Upper lobe of left lung (tissue), 6 donors: ENCODE measurements at places on chromosomes 3 and 15. TPM values are rescaled to one million over a fixed set of nuclear protein-coding genes. Genes with fewer than 3 reads are reported as not detected.

Gene LDHAL6B
- total RNA-seq: 2.1 TPM

Gene SPINK8
- total RNA-seq: not detected

DNA sequence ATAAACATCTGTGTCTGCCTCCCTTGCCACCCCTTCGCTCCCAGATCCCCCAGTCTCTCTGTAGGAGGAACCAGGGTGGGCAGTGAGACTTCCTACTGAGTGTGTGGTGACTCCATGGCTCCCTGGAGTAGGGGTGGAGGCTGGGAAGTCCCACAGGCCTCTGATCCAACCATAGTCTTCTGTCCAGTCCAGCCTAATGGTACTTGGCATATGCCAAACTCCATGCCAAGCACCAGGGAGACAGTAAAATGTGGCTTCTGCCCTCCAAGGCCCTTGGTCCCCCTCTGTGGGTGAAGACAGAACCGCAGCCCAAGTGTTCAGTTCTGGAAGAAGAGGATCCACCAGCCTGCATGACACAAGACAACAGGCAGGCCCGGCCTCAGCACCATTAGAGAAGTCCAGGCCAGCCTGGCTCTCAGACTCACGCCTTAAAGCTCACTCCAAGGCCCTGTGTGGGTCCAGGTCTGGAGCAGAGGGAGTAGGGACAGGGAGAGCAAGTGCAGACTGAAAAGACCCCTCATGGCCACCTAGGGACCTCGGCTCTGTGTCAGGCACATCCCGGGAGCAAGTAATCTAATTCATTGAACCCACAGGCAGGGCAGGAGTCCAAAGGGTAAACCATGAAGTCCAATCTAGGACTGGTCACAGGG, 112.7 kb downstream of the ETFA start:
- H3K27me3 ChIP-seq: no peaks in the 10 kb centered on the region
- no peak overlapping the region for H3K27ac ChIP-seq
- DNase-seq: no peak
- peaks cover 1% of the 10 kb centered on the region for H3K36me3 ChIP-seq
- H3K4me1 ChIP-seq: peaks cover 9% of the 10 kb centered on the region
- no peak overlapping the region for H3K4me3 ChIP-seq

DNA sequence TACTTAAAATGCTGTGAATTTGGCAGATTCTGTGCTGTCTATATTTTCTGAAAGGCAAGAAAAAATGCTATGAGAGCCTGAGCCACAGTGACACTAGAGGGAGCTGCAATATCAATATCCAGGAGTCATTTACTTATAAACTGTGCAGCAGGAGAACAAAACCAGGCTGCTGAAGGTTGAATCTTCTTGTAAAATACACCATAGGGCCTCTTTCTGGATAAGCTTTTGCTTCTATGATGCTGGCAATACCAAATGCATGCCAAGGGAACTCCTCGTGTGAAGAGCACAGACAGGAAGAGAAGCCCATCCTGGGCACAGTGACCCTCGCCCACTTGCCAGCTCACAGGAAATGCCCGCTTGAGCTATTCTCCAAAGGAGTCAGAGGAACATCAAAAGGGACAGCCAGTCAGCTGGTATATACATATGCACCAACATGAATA, 48.0 kb upstream of the TSPAN3 start:
- H3K36me3 ChIP-seq: peaks cover 11% of the 10 kb centered on the region
- no peaks in the 10 kb centered on the region for H3K4me1 ChIP-seq
- no peak overlapping the region for H3K4me3 ChIP-seq
- no peak overlapping the region for H3K27ac ChIP-seq
- H3K27me3 ChIP-seq: no peaks in the 10 kb centered on the region
- DNase-seq: no peak

GRCh38 chr15:55916666-55917409, 76.6 kb downstream of the NEDD4 start:
- no peak for DNase-seq
- no peaks in the 10 kb centered on the region for H3K36me3 ChIP-seq
- peaks cover 8% of the 10 kb centered on the region for H3K4me1 ChIP-seq
- H3K27ac ChIP-seq: no peak overlapping the region

- DNase-seq: no peak
- no peaks in the 10 kb centered on the region for H3K27me3 ChIP-seq
- H3K36me3 ChIP-seq: no peaks in the 10 kb centered on the region
- H3K4me1 ChIP-seq: no peaks in the 10 kb centered on the region
- H3K27ac ChIP-seq: no peak overlapping the region
Observed at GRCh38 chr3:140719841-140720614, 42.2 kb downstream of the TRIM42 start.
